ENCODE measurements at places on chromosomes 11 and 22.

DNA sequence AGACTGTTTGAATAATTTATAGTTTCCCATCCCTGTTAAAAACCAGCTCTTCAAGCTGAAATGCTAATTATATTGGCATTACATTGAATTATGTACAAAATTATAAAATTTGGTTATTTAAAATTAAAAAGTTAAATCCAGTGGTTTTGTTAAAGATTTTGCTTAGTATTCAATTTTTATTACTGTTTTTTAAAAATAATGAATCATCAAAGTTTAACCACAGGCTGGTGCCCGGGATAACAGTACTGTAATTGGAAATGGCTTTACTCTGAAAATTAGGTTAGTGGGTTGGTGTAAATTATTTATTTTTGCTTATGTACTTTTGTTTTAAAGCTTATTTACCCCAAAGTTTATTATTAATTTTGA lies 45.4 kb upstream of the WEE1 start:
- no peak for DNase-seq

GRCh38 chr11:105229761-105230160 lies 90.2 kb upstream of the CARD18 start:
- DNase-seq = no peak

DNA sequence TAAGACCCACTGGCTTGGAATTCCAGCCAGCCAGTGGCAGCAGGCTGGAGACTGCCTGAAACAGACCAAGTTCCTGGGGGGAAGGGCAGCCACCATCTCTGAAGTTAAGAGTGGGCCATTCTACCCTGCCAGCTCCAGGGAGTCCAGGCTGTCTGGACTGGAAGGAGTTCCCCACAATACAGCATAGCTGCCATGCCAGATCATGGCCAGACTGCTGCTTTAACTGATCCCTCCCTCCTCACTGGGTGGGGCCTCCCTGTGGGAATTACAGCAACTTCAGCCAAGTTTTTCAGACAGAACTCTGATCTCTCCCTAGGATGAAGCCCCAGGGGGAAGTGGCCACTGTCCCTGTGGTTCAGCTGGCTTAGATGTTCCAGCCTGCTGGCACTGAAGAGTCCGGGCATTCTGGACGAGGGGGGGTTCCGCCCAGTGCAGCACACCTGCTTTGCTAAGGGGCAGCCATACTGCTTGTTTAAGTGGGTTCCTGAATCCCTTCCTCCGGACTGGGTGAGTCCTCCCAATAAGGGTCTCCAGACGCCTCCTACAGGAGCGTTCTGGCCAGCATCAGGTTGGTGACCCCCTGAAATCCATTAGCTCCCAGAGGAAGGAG lies 455.4 kb downstream of the DLG2 start:
- DNase-seq = no peak

DNA sequence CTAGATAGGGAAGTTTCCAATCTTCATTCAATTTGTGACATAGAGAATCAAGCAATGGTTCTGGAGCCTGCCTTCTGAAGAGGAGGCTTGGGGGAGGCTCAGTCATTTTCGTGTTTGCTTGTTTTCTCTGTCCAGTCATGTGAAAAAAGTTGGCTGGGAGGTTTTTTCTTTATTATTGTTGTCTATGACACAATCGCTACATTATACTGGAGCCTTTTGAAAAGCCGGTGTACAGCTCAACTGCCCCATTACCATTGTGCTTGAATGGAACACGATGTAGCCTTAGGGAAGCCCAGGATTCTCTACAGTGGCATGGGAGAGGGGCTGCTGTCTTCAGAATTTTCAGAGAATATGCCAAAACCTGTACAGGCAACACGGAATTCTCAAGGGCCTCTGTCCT lies 57.9 kb upstream of the NCAM1 start:
- peak; percentile 8 for DNase-seq

- no peak for DNase-seq
Measured at GRCh38 chr11:40542821-40543220, 916.6 kb downstream of the LRRC4C start.

DNA sequence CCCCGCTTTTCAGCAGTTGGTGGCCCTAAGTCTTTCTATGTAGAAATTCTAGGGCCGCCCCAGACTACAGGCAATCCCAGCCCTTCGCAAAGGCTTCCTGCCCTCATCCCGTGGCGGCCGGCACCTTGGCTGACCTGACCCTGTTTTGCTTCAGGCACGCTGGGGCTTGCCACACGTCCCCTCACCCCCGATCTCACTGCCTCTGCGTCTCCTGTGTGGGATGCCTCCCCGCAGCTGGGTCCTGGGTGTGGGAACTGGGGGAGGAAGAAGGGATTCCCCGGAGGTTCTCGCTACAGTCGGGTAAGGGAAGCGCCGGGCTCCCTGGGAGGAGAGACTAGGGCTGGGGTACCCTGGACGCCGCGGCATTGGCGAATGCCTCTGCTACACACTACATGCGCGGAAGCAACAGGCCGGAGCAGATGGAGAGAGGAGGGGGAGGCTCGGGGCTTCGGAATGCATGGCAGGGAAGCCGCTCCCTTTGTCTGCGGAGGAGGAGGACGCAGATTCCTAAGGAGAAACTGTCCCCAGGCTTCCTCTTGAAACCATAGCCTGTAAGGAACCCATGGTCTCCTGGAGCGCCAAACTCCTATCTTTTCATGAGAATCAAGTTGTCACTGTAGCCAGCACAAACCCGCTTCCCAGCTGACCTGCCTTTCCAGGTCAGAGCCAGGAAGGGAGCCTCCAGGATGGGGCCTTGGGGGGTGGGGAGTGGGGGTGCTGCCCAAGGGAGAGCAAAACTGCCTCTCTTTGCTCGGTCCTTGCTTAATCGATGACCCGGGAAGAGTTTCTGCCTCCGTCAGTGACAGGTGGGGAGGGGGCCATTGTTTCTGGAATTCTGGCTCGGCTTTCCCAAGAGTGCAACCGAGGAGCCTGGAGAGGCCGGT lies 1.4 kb downstream of the DTX4 start:
- peak; percentile 44 for DNase-seq

DNA sequence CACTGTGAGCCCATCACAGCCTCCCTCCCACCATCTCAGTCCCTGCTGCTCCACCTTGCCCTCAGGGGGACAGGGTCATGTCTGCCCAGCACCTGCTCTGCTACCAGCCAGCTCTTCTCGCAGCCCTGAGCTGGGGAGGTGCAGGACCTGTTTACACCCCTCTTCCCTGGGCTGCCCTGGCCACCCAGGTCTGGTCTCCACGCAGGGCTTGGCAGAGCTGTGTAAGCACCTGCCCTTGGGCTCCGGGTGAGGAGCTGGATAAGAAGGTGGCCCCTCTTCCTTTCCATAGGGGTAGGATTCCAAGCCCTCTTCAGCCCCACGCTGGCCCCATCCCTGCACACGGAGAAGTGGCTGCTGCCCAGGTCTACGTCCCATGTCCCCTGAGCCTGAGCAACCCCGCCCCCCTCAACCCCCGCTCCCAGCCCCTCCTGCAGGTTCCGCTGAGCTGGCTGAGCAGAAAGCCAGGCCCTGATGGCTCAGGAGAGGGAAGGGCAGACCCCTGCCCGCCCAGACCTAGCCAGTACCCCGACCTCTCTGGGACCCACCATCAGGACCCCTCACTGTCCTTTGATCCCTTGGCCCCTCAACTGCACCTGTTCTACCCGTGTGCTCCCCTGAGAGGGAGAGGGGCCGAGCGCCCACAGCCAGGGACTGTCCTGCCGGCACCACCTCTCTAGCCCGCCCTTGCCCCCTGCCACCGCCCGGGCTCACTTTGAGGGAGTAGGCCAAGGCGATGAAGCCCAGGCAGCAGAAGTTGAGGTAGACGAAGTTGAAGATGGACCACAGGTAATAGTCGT lies 3.2 kb downstream of the IFITM10 start:
- DNase-seq = no peak

GRCh38 chr11:35139722-35140282 lies 831 bp downstream of the CD44 start:
- DNase-seq = no peak

DNA sequence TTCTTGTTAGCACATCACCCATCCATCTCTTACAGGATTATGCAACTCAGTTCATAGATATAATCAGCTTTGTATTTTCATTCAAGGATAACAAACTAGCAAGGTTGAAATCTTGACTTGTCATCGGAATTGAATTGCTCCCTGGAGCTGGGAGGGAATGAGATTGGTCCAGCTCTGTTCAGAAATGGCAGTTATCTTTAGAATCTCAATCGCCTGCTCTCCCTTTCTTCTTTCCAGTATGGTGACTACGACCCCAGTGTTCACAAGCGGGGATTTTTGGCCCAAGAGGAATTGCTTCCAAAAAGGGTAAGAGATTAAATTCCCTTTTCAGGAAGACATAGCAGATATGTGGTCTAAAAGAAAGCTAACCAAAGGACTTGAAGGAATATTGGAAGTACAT lies 51.0 kb downstream of the NF2 start:
- DNase-seq = no peak

GRCh38 chr11:88508759-88509581 lies 171.4 kb upstream of the CTSC start:
- peak; percentile 5 for DNase-seq

GRCh38 chr11:61609980-61610366 lies 29.1 kb upstream of the SYT7 start:
- DNase-seq = no peak

DNA sequence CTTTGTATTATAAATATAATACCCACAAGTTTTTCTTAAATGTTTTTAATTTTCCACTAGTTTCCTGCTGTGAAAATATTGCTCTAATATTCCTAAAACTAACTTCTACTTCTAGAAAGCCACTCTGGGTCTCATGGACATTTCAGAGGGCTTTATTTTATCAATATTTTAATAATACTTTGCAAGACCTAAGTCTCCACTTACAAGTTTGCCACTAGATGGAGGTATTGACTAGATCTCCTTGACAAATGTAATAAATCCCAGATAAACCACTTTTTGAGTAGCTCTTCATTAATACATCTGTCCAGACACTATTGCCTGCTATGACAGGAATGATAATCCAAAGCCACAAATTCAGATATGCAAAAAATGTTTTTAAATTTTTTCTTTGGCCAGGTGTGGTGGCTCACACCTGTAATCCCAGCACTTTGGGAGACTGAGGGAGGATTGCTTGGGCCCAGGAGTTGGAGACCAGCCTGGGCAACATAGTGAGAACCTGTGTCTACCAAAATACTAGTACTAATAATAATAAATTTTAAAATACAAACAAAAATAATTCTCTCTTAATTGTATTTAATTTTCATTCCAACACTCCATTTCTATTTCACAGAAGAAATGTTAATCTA lies 3.5 kb upstream of the ACAT1 start:
- no peak for DNase-seq

DNA sequence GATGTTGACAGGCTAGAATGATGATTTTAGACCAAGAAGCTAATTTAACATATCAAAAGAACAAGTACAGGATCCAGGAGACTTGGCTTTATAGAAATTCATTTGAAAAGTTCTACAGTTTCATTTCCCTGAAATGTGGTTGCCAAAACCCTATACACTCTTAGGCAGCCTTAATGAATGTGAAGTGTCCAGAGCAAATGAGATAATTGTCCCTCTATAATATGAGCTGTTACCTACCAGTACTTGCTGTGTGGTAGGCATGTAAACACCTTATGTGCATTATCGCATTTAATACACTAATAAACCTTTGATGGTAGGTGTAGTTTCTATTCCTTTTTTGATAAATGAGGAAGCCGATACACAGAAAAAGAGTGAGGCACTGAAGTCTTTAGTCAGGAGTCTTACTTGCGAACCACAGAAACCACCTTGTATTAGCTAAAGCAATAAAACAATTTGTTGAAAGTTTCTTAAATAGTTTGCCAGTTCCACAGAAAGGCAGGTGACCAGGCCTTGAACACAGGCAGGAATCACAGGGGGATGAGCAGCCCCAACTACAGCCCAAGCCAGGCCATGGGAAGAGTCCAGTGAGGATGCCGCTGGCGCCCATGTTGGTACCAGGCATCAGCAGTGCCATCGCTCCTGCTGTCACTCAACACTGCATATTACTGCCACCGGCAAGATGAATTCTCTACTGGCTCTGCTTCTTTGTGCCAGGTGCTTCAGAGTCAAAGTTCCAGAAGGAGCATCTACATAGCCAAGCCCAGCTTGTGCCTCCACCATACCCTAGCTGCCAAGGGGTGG lies 81.7 kb downstream of the SWAP70 start:
- DNase-seq = no peak

DNA sequence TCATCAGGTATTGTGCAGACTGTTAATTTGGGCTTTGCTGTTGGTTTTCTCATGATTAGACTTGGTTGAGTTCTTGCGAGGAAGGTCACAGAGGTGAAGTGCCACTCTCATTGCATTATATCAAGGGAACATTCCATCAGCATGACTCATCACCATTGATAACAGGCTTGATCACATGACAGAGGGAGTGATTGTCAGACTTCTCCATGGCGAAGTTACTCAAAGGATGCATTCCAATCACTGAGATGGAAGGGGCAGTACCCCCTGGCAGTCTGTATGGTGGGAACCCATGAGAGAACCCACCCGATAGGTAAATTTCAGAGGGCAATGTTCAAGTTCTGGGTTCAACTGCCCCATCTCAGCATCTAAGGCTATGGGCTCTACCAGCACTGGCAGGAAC lies 19.4 kb upstream of the P2RY2 start:
- no peak for DNase-seq

- no peak for DNase-seq
Measured at GRCh38 chr11:606245-606644, 9.5 kb downstream of the IRF7 start.

- DNase-seq = no peak
Measured at GRCh38 chr11:12235553-12235946, 125.2 kb downstream of the MICAL2 start.

DNA sequence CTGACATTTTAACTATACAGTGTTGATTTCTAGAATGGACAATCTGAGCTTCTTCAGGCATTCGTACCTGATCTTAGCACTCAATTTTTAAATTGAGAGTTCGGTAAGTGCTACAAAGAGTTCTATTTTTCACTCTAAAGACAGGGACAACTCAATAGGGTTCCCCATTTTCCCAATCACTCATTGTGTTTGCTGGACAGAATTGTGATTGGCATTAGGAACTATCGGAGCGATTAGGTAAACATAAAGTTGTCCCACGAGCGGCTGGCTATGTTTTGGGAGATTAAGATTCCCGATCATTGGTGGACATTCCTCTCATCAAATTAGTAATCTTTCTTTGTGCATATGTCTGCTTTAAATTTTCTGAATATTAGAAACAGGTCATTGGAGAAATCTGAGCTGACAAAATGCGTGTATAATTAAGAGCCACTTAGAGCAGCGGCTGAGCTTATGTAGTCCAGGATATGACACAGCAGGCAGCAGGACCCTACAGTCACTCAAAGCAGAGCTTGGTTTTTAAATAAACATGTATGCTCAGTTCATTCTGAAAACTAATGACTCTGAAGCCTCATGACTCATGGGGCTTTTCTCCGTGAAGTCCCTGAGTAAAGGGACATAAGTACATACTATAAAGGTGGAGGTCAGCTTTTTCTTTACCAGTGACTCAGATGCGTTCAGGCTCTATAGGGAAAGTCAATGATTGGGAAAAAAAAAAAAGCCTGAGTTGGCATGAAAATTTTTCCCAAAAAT lies 109.4 kb downstream of the GRIA4 start:
- DNase-seq = no peak

DNA sequence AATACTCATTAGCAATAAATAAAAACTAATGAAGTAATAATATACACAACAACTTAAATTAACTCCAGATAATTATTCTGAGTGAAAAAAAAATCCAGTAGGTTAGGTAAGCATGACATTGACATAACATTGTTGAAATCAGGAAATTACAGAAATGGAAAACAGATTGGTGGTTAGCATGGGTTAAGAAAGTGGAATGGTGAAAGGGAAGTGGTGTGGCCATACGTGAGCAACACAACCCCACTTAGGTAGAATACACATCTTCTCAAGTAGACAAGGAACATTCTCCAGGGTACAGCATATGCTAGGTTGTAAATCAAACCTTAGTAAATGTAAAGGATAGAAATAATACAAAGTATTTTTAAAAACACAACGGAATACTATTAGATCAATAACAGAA lies 30.2 kb upstream of the CLTCL1 start:
- no peak for DNase-seq

GRCh38 chr11:105720096-105720495 lies 110.2 kb downstream of the GRIA4 start:
- DNase-seq = no peak

Measured in neural crest cell (in vitro differentiated cells).